ENCODE measurements at places on chromosomes 11 and 22. TPM values are rescaled to one million over a fixed set of nuclear protein-coding genes. Genes with fewer than 3 reads are reported as not detected.

Gene OR2AT4
- total RNA-seq, result not detected

Gene SHISA8
- 1.8 TPM for total RNA-seq

Gene SDHAF2
- total RNA-seq, result 46.6 TPM

Gene MMP12
- total RNA-seq, result 0.19 TPM

Gene NXPE1
- total RNA-seq, result not detected

Gene OR52A1
- not detected for total RNA-seq

GRCh38 chr11:43377389-43377788, 18.7 kb downstream of the TTC17 start:
- H3K4me1 ChIP-seq, result no peaks in the 10 kb centered on the region
- H3K4me3 ChIP-seq, result no peak overlapping the region
- H3K27ac ChIP-seq, result no peak overlapping the region
- peaks cover 19% of the 10 kb centered on the region for H3K36me3 ChIP-seq
- no peaks in the 10 kb centered on the region for H3K27me3 ChIP-seq

DNA sequence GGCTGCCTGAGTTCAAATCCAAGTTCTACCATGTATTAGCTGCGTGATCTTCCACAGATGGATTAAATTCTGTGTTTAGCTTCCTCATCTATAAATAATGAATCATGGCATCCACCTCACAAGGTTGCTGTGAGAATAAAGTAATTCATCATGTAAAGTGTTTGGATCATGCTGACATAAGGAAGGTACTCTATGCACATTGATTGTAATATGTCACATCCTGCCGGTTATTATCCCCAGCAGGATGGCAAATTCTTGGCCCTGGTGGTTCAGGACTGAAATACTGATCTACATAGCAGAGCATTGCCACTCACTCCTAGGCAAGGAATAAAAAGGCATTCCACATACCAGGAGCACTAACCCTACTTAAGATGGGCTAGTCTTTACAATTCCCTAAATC, 40.8 kb downstream of the LGR4 start:
- H3K4me3 ChIP-seq, result no peak overlapping the region

DNA sequence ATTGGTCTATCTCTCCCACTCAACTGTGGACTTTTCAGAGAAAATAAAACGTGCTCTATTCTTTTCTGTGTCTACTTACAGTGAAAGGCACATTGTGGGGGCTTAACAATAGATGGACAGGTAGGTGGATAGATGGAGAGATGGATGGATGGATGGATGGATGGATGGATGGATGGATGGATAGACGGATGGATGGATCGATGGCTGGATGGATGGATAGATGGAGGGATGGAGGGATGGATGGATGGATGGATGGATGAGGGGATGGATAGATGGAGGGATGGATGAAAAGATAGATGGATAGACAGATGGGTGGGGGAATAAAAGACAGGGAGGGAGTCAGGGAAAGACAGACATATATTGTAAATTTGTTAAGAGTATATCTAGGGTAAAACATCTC, 14.2 kb upstream of the SLC1A2 start:
- H3K4me3 ChIP-seq, result no peak overlapping the region
- peaks cover 82% of the 10 kb centered on the region for H3K27me3 ChIP-seq
- H3K36me3 ChIP-seq, result no peaks in the 10 kb centered on the region

DNA sequence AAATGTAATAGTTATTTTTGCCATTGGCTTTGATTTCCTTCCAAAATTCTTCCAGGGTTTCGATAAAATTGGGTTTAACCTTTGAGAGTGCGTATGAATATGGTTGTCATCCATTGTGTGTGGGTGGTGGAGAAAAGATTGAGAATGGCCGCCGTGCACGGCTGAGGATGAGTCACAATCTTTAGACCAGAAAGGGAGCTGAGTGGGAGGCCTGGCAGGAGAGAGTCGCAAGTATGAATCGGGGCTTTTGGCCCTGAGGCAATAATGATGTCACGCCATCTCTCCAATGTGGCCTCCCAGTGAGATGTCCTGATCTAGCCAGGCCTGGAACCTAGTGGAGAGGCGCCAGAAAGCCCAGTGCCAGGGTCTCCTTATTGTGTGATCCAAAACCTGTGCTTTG, 33.1 kb upstream of the SMPD1 start:
- peaks cover 6% of the 10 kb centered on the region for H3K4me1 ChIP-seq
- H3K27ac ChIP-seq, result no peak overlapping the region
- peak; percentile 76 for DNase-seq
- H3K4me3 ChIP-seq, result no peak overlapping the region
- no peaks in the 10 kb centered on the region for H3K36me3 ChIP-seq

GRCh38 chr11:86134580-86135318, 65.9 kb upstream of the PICALM start:
- DNase-seq, result no peak
- no peaks in the 10 kb centered on the region for H3K27me3 ChIP-seq
- no peaks in the 10 kb centered on the region for H3K4me1 ChIP-seq
- H3K4me3 ChIP-seq, result no peak overlapping the region
- H3K27ac ChIP-seq, result no peak overlapping the region
- no peaks in the 10 kb centered on the region for H3K36me3 ChIP-seq

GRCh38 chr11:54558407-54558806, 45.4 kb downstream of the OR4C46 start:
- no peaks in the 10 kb centered on the region for H3K36me3 ChIP-seq
- H3K4me1 ChIP-seq, result no peaks in the 10 kb centered on the region
- H3K4me3 ChIP-seq, result no peak overlapping the region

DNA sequence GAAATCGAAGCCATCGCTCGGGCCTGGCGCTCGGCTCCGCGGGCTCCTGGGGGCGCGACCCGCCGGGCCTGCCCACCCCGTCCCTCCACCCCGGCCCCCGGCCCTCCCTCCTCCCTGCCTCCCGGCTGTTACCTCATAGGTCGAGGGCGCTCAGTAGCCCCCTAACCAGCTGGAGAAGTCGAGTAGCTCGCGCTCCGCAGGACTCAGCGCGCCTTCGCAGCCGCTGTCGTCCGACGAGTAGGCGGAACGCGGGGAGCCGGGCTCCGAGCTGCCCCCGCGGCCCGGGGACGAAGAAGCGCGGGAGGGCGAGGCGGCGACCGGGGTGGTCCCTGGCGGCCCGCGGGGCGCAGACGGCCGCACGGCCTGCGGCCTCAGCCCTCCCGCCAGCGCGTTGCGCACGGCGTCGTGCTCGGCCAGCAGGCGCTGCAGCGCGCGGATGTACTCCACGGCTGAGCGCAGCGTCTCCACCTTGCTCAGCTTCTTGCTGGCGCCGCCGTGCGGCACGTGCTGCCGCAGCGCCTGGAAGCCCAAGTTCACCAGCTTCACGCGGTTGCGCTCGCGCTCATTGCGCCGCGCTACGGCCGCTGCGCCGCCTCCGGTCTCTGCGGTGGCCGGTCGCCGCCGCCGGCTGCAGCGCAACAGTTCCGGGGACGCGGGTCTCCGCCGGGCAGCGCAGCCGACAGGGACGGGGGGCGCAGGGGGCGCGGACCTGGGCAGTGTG, 627 bp downstream of the ASCL2 start:
- H3K27me3 ChIP-seq, result peaks cover 61% of the 10 kb centered on the region
- no peaks in the 10 kb centered on the region for H3K4me1 ChIP-seq
- H3K36me3 ChIP-seq, result no peaks in the 10 kb centered on the region
- no peak overlapping the region for H3K27ac ChIP-seq

DNA sequence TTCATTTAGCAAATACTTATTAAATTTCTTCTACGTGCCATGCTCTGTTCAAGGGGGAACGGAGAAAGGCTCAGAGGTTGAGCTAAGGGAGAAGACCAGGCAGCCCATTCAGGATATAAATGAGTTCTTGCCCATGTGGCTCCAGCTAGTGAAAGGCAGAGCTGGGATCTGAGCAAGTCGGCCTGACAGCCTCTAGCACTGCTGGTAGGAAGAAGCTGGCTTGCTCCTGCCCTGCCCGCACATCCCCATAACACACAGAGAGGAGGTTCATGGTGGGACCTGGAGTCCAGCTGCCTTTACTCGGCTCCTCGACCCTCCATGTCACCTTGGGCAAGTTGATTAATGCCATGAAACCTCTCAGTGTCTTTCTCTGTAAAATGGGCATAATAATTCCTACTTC, 2.0 kb downstream of the SLC15A3 start:
- H3K4me1 ChIP-seq, result no peaks in the 10 kb centered on the region
- no peaks in the 10 kb centered on the region for H3K36me3 ChIP-seq
- H3K27ac ChIP-seq, result no peak overlapping the region
- H3K4me3 ChIP-seq, result no peak overlapping the region
- H3K27me3 ChIP-seq, result no peaks in the 10 kb centered on the region

GRCh38 chr11:44626645-44627044, 61.2 kb downstream of the CD82 start:
- H3K27me3 ChIP-seq, result no peaks in the 10 kb centered on the region
- DNase-seq, result no peak
- H3K4me3 ChIP-seq, result no peak overlapping the region
- no peaks in the 10 kb centered on the region for H3K36me3 ChIP-seq
- H3K4me1 ChIP-seq, result peaks cover 9% of the 10 kb centered on the region

DNA sequence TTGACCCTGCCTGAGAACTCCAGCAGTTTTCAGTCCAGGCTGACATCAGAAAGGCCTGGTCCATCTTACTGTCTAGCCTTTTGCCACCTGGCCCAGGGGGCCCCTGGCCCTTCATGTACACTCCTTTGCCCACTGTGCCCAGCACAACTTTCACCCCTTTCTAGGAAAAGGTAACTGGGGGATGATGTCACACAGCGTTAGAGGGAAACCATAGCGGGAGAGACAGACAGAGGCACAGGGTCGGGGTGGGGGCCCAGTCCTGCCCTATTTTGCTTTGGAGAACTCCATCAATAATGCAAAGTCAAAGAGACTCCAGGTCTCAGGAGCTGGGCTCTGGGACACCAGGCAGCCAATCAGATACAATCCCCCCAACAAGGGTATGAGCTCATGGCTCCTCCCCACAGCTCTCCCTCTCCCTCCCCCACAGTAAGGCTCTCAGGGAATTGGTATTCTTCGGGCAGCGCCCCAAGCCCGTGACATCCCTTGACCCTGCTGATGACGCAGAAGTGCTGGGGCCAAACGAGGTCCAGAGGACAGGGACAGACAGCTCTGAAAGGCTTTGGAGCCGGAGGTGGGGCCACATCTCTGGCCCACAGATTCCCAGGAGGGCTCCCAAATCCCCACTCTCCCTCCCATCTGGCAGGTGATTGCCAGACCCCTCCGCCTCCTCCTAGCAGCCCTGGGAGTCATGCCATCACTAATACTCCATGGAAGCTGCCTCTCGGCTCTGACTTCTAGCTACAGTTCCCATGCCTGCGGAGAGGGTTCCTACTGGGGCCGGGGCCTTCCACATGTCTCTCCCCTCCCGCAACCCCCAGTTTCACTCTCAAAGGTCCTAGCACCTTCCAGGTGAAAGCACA, 5.9 kb downstream of the USP2 start:
- H3K27ac ChIP-seq, result no peak overlapping the region
- H3K36me3 ChIP-seq, result no peaks in the 10 kb centered on the region
- no peaks in the 10 kb centered on the region for H3K27me3 ChIP-seq
- H3K4me1 ChIP-seq, result peaks cover 17% of the 10 kb centered on the region
- no peak for DNase-seq

GRCh38 chr11:126186025-126186698, 25.3 kb downstream of the RPUSD4 start:
- no peak overlapping the region for H3K27ac ChIP-seq
- no peaks in the 10 kb centered on the region for H3K36me3 ChIP-seq
- no peaks in the 10 kb centered on the region for H3K4me1 ChIP-seq
- no peak overlapping the region for H3K4me3 ChIP-seq

DNA sequence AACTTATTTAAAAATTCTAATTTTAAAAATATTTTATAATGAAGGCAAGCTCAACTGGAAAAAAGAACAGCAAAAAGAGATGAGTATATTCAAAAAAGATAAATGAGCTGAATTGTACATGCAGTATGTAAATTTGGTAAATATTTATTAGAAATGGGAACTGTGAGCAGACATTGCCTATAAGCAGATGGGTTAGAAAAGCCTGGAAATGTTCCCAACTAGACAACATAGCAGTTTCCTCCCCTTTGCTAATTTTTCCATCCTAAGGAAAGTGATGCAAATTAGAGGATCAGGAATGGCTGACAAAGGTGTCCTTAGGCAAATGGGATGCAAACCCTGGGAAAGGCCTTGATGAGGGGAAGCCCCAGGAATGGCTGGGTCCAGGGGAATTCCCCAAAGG, 37.2 kb downstream of the TP53I11 start:
- H3K4me3 ChIP-seq, result no peak overlapping the region
- no peaks in the 10 kb centered on the region for H3K36me3 ChIP-seq
- H3K4me1 ChIP-seq, result peaks cover 16% of the 10 kb centered on the region
- no peak for DNase-seq

GRCh38 chr11:115256397-115257197, 247.6 kb downstream of the CADM1 start:
- no peaks in the 10 kb centered on the region for H3K36me3 ChIP-seq
- H3K4me3 ChIP-seq, result no peak overlapping the region
- peaks cover 2% of the 10 kb centered on the region for H3K4me1 ChIP-seq

DNA sequence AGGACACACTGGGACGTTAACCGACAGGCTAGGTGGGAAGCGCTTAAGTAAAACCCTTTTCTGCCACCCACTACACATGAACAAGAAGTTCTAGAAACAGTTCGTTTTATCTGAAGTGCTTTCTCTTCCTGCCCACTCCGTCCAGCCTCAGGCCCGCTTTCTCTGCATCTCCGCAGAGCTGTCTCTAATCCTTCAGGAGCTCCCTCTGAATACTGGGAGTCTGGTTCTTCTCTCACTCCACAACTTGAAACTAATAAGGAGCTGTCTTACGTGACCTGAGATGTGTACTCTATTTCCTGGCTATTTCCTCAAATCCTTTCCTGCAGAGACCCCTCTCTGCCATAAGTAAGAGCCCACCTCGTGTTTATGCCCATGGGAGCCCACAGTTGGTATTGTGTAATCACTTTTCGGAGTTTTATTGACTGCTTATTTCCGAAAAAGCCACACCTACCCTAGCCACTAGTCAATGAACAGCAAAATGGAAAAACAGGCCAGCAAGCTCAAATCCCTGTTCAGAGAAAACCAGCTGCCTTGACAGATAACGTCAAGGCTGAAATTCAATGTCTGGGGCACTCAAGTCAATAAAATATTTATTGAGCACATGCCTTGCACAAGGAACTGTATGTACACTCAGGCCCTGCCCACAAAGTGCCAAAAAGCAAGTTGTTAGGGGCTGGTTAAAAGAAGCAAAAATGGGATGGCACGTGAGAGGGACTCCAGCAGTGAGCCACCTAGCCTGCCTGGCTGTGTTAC, 4.9 kb downstream of the PC start:
- H3K27me3 ChIP-seq, result no peaks in the 10 kb centered on the region
- DNase-seq, result no peak
- peak overlapping the region; percentile 5 for H3K27ac ChIP-seq

All from A673 (cell line).